ENCODE measurements at places on chromosomes 5 and 9.

DNA sequence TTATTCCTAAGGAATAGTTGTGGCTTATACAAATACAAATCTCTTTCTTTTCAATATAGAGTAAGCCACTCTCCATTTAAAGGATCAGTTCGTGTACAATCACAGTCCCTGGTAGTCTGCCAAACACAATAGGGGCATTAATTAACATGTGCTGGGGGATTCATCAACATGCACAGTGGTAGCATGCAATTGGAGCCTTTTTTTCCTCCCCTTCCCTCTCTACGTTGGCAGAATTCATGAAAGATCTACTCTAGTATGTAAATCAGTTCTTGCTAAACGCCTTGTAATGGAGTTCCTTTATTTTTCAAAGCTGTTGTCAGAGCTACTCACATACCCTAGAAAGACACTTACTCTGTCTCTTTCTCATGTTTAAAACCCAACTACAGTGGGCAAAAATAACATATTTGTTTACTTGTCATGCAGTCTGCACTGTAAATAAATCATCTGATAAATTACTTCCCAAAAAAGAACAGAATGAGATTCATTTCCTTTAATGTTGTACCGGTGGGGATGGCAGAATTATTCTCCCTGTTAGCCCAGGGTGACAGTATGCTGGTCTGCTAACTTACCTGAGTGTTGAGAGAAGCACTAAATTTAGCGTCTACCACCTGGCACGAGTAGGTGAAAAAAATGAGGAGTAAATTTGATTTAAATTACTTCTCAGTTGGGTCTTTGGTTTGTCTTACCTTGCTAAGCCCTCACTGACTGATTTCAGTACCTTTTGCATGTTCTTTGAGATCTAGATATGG, 341.5 kb upstream of the CCNH start:
- DNase-seq: no peak

GRCh38 chr5:144433893-144434292, 263.2 kb downstream of the KCTD16 start:
- no peak for DNase-seq

- DNase-seq: peak; percentile 60
Observed at GRCh38 chr5:141821430-141821925, 56.7 kb downstream of the PCDH1 start.

DNA sequence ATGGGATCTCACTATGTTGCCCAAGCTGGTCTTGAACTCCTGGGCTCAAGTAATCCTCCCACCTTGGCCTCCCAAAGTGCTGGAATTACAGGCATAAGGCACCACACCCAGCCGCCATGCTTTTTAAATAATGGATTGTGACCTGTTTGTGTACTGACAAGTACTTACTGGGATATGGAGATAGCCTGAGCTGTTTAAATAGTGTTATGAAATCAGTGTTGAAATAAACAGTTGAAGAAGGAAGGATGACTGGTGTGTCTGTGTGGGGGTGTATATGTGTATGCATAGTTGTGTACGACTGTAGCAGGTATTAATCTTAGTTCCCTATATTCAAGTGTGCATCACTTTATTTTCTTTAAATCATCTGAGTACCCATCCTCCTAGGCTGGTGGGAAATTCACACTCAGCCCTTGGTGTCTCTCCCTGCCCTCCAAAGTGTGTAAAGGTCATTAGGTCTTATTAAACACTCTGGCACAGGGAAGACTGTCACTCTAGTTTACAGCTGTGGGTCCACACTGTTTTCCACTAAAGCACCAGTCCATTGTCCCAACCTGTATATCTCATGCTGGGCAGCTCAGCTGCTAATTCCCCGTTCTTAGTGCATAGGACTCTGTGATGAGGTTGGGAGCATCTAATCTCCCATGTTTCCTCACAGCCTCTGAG, 91.0 kb downstream of the SNX18 start:
- no peak for DNase-seq

- peak; percentile 68 for DNase-seq
Observed at GRCh38 chr5:97838214-97838613, 655.2 kb upstream of the RIOK2 start.

DNA sequence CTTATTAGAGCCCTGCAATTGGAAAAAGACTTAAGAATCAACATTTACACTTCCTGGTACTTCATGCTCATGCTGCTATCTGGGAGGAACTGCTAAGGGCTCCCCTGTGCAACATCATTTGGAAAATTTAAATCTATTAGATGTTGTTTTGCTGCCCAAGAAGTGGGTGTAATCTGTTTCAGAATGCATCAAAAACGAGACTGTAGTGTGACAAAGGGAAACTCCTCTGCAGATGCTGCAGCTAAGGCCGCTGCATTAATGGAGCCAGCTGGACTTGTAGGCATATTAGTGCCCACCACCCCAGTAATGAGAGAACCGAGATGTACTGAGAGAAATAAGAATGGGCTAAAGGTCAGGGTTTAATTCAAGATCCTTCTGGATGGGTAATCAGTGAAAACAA, 11.1 kb upstream of the PAIP1 start:
- no peak for DNase-seq

DNA sequence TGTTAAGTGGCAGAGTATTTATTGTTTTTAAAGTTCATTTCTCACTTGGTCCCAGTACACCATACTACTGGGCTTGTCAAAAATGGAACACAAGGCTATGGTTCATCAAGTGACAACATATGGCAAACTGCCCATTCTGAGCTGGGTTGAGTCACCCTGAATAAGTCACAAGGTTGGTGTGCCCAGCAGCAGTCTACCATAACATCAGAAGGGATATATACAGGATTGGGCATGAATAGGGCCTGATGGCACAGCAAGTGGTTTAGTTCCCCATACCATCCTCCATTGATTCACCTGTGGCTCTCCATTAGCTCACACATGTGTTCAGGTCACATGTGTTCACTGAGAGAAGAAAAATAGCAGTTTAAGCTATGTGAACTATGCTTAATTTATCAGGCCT, 249.8 kb upstream of the PRDM9 start:
- DNase-seq: peak; percentile 28

DNA sequence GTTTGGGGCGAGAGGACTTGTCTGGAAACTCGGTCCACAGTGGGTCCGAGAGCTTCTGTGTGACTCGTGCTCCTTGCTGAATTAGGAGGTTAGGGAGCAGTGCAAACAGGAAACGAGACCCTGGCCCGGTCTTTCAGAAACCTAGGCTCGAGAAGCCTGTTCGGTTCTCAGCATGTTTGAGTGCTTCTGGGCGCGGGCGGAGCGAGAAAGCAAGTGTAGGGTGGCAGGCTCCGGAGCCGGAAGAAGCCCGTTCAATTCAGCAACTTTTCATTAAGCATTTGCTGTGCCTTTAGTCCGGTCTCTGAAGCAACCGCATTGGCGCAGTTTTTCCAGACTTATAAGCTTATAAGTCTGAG, 547 bp downstream of the CLTA start:
- peak; percentile 46 for DNase-seq

GRCh38 chr5:100479079-100479688, 56.0 kb upstream of the FAM174A start:
- DNase-seq: peak; percentile 87

DNA sequence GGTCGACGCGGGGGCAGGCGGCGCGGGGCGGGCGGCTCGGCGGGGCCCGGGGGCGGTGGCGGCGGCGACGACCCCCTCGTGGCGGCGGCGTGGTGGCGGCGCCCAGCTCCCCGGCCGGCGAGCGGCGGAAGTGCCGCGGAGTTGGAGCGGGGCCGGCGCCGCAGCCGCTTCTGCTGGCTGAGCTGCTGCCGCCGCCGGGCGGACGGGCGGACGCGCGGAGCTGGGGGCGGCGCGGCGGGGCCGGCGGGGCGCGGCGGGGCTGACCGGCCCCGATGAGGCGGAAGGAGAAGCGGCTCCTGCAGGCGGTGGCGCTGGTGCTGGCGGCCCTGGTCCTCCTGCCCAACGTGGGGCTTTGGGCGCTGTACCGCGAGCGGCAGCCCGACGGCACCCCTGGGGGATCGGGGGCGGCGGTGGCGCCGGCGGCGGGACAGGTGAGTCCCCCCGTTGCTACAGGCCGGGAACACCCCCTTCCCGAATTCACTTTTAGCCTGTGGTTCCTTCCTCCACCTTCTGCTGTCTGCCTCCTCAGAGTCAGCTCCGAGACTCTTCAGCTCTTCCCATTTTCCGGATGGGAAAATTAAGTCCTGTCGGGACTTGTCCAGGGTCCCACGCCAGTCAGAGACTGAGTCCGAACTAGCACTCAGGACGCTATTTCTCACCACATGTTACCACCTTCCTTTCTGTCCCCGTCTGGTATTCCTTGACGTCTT, at the start of gene GALNT10:
TSS of gene GALNT10 (plus strand) at position 139 of the 710 bp plus-strand sequence. CDS start at position 273, 134 bp downstream.
- peak; percentile 90 for DNase-seq

- DNase-seq: peak; percentile 40
Observed at GRCh38 chr9:444528-444927, 229.9 kb downstream of the DOCK8 start.

DNA sequence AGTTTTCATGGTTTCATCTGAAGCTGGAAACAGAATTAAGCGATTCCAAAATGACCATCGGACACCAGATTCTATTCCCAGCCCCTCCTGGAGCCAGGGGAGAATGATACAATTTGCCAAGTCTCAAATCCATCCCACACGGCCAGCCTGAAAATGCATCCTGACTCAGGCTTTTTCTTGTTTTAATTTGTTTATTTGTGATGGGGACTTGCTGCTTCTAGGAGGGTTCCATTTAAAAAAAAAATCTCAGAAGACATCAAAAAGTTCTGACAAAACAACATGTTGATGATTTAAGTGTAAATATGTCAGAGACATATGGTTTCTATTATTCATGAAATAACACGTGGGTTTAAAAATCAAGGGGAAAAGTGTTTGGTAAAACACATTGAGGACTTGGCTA, 173.2 kb downstream of the GAS1 start:
- no peak for DNase-seq

DNA sequence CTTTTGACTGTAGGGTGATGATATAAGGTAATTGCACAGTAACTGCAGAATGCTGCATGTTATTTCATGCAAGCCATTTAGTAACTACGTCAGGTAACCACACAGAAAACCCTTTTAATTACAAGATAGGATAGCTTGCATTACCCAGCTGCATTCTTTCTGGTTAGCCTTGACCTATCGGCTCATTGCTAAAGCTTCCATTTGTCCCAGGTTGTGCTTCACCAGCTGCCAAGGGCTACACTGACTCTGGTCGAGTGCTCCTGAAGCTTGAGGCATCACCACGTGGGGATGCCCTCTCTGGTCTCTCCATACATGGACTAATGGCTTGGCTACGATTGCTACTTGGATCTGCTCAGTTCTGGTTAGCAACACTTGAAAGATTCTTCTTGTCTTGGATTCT, 81.1 kb upstream of the SLC12A2 start:
- DNase-seq: no peak

DNA sequence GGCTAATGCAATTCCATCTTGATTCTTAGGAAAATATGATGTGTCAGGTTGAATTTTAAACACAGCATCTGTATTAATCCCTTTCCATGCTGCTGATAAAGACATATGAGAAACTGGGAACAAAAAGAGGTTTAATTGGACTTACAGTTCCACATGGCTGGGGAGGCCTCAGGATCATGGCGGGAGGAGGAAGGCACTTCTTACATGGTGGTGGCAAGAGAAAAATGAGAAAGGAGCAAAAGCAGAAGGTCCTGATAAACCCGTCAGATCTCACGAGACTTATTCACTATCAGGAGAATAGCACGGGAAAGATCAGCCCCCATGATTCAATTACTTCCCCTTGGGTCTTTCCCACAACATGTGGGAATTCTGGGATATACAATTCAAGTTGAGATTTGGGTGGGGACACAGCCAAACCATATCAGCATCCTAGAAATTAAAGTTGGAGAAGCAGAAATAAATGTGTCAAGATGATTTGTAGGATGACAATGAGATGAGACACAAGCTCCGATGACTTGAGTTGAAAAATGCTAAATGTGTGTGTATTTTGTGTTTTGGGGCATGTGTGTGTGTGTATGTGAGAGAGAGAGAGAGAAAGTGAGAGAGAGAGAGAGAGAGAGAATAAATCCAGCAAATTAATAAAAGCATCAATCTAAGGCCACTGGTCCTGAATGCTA, 48.5 kb upstream of the ANKRD55 start:
- no peak for DNase-seq

- DNase-seq: no peak
Observed at GRCh38 chr9:120937127-120937526, 10.5 kb upstream of the TRAF1 start.

DNA sequence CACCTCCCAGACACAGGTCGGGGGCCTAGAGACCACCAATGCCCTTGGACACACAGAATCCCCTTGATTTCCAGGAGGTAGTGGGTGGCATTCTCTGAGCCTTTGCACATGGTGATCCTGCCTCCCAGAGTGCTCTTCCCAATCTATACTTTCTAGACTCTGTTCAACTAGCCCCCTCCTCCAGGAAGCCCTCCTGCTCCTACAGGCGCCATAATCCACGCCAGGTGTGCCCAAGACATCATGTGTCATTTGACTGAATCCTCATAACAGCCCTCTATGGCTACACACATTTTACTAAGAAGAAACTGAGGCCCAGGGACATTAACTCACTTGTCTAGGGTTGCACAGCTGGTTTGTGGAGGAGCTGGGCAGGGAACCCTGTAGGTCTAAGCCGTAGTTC, 7.1 kb downstream of the BBLN start:
- DNase-seq: no peak

DNA sequence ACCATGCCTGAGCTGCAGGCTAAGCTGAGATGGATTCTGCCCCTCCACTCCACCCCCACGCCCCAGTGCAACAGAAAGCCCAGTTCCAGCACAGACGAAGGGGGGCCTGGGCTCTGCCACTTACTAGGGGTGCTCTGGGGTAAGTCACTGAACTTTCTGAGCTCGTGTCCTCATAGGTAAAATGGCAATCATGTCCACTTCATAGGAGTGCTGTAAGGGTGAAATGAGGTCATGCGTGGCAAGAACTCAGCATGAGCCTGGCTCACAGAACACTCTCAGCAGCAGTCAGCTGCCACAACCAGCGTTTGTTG, 8.4 kb upstream of the PSD2 start:
- DNase-seq: no peak

DNA sequence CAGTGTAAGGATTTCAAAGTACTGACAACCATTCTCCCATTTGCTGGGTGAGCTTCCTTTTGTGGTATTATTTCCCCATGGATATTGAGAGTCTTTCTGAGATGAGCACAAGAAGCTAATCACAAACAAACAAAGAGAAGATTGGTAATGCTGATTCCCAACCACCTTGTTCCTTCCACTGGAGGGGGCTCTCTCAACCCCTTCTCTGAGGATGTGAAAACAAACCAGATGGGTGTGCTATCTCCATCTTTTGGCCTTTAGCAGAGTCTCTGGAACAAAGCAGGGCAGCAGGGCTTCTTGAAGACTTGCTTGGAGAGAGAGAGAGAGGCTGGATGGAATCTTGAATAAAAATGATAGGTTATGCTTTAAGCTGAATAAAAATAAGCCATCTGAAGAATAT, 576.7 kb upstream of the ZNF462 start:
- peak; percentile 4 for DNase-seq

DNA sequence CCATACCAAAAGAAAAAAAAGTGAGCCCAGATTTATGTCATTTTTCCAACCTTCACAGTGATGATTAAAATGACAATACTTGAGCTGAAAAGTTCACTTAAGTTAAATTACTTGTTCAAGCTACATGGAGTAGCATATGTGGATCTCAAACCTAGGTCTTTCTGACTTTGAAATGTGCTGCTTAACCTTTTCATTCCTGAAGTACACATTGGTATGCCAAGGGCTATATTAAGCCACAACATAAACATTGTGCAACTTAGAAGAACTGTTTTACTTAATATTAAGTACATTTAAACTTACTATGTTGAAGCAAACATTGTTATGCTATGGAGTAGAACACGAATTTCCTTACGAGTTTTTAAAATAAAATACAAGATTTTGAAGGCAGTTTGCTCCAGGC, 105.0 kb downstream of the GIN1 start:
- no peak for DNase-seq

- DNase-seq: no peak
Observed at GRCh38 chr9:6842584-6842947, 84.8 kb downstream of the KDM4C start.

- DNase-seq: no peak
Observed at GRCh38 chr5:127431977-127432585, 85.4 kb upstream of the PRRC1 start.

Data from DMS53 (cell line).